ENCODE measurements at places on chromosomes 4 and X.

DNA sequence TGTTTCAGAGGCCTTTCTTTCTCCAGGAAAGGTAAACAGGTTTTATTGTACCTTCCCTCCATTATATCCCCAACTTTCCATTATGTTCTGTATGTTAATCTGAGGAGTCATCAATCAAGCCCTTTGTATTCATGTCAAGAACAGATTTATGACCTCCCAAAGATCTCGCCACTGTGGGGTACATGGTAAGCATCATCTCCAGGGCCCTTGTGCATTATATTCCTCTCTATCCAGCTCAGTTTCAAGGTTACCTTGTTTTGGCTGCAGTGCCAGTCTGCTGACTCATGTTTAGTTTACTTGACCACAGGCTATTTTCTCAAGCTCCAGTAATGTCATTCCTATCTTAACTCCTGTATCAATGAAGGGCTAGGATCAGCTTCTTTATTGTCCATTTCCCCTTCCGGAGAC, 125.1 kb upstream of the FRMPD4 start:
- no peak for DNase-seq

DNA sequence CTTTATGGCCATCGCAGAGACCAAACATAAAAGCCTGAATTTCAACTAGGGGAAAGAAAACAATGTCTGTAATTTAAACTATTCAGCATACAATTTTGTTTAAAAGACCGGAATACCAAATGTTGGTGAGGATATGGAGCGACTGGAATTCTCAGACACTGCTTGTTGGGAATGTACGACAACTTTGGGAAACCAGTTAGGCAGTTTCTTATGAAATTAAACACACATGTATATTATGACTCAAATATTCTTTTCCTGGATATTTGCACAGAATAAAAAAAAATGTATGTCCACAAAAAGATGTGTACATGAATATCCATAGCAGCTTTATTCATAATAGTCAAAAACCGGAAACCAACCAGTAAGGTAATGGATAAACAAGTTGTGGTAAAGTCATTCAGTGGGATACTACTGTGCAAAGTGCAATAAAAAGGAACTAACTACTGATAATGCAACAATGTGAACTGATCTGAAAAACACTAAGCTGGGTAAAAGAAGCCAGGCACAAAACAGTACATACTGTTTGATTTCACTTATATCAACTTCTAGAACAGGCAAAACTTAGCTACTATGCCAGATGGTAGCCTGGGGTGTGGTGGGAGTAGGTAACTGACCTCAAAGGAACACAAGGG, 152.7 kb upstream of the FTHL17 start:
- DNase-seq = no peak

- DNase-seq = peak; percentile 87
These were observed 148.1 kb downstream of the NWD2 start for GRCh38 chr4:37392521-37393255.

DNA sequence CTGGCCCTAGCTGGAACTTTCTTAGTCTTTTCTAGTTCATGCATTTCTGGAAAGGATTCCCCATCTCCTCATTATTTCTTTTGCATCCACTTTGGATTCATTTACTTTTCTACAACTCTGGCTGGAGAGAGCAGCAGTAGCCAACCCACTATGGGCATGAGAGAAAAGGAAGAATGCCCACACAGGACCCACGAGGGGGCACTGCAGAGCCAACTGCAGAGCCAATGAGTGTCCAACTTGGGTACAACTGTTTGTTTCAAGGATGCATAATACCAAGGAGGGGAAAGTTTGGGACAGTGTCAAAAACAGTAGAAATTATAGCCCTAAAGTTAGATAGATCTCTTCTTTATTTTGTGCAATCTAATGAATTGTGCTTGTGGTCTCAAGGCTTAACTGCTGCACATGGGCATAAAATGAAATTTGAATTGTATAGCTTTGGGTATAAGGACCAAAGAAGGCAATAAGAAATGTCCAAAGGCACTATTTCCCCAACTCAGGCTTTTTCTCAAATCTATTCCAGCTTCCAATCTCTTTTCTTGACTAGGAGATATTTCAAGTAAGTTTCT, 230.6 kb downstream of the NSUN7 start:
- DNase-seq = peak; percentile 21

DNA sequence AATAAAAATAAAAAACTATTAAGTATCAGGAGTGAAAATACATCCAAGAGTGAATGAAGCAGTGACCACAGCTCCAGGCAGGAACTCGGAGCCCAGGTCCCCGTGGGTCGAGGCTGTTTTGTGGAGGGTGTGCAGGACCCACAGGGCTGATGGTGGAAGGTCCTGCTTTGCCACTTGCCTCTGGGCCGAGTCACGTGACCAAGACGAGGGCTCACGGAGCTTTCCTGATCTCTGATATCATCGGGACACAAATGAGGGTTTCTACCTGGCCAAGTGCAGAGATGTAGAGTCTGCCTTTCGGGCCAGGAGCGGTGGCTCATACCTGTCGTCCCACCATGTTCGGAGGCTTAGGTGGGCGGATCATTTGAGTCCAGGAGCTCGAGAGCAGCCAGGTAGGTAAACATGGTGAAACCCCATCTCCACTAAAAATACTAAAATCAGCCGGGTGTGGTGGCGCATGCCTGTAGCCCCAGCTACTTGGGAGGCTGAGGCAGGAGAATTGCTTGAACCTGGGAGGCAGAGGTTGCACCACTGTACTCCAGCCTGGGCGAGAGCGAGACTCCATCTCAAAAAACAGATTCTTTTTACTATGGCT, 7.2 kb downstream of the SLC25A6 start:
- peak; percentile 17 for DNase-seq

DNA sequence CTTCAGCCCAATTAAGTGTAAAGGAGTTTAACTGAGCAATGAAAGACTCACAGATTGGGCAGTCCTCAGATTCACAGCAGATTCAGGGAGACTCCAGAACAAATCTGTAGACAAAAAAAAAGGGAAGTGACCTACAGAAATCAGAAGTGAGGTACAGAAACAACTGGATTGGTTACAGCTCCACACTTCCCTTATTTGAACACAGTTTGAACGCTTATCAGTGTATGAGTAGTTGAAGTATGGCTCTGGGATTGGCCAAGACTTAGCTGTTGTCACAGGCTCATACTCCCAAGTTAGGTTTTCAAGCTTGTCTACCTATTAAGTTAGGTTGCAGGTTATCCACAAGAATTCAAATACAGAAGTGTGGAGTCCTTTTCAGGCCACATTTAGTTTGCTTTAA, 112.4 kb upstream of the ELOVL6 start:
- no peak for DNase-seq

DNA sequence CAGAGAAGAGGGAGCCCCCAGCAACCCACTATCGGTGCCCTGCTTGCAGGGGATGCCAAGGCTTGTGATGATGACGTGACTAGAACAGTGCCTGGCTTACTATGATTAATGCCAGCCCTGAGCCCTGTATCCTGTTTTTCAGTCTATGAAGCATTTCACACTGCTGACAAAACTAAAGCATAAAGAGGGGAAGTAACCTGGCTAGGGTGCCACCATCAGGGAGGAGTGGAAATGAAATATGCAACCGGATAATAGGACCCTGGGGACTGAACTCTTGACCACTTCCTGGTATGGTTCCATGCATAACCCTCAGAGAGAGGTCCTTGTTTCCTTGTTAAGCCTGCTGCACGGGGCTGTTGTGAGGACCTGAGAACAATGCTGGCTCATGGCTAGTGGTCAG, 50.3 kb downstream of the MED28 start:
- DNase-seq = no peak

DNA sequence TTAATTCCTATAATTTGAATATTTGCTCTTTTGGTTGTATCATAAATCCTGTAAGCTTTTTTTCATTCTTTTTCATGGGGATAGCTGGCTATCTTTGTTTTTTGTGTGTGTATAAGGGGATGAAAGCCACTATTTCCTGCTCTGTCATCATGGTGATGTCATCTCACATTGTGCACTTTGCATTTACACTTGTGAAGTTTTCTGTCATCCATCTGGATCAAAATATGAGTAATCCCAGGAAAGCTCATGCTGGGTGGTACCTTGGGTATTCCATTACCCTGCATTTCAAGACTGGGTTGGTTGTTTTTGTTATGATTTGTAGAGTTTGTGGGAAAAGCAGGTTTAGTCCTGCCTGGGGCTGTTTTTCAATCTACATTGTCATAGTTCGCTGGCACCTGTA, 367.3 kb downstream of the CHIC1 start:
- DNase-seq = no peak

GRCh38 chr4:135732448-135732847, 1530.9 kb upstream of the PABPC4L start:
- no peak for DNase-seq

- DNase-seq = no peak
These were observed 84.3 kb upstream of the AFF2 start for GRCh38 chrX:148416142-148416541.

- DNase-seq = no peak
These were observed 185.9 kb downstream of the CFAP299 start for GRCh38 chr4:80521438-80521837.

- DNase-seq = peak; percentile 79
These were observed 1.7 kb downstream of the CLCN4 start for GRCh38 chrX:10158279-10159144.

- DNase-seq = no peak
These were observed 141.5 kb downstream of the RPS6KA6 start for GRCh38 chrX:84046403-84046984.

DNA sequence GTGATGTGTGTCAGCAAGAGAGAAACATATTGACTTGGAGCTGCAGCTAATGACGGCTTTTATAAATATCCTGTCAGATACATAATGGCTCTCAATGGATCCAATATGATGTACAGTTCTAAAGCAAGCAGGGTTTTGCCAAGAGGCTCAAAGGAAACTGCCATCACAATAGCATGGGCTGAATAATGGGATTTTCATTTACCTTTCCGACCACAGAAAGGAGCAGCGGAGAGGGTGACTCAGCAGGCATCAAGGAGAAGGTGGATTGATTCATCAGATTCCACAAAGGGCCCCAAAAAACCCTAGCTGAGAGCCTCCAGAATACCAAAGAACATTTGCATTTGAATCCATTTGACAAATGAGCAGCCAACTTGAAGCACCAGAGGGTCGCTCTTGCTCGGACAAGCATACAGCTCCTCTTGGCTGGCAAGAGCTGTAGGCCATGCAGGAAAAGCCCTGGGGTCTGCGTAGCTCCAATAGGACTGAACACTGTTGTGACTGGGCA, 355.7 kb upstream of the NOCT start:
- no peak for DNase-seq

GRCh38 chr4:150152766-150153165, 74.5 kb downstream of the DCLK2 start:
- DNase-seq = no peak

GRCh38 chrX:136671006-136671610, 23.1 kb downstream of the CD40LG start:
- no peak for DNase-seq

DNA sequence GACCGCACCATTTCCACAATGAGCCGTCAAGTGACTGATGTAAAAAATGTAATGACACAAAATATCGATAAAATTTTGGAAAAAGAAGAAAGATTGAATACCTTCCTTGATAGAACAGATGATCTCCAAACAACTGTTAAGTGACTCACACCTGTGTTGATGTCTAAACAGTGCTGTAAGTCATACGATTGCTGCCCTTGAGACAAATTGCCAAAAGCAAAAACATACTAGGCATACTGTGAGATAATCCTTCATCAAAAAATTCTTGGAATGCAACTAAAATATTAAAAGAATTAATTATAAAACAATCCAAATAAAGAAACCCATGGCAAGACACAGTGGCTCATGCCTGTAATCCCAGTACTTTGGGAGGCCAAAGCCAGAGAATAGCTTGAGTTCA, 53.4 kb downstream of the HNRNPD start:
- DNase-seq = no peak

All from head of caudate nucleus (tissue), 42 donors.